Endothelial cell (in vitro differentiated cells): ENCODE measurements at places on chromosomes 3 and 15.

DNA sequence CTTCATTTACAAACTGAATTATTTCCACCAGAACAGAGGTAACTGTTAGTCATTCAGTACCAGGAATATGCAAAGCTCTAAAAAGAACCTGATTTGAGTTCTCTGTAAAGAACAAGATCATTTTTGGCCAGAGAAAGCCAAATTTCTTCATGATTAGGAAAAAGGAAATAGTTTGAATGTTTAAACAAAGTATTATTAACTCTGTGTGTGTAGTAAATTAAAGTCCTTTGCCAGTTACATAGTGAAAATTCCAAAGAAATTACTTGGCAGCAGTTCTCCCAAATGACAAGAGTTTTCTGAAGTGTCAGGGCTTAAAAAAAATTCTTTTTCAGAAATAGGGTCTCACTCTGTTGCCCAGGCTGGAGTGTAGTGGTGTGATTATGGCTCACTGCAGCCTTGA, 24.5 kb downstream of the QTRT2 start:
- no peak for DNase-seq

GRCh38 chr15:70519616-70520015, 243.7 kb downstream of the UACA start:
- DNase-seq, result no peak

DNA sequence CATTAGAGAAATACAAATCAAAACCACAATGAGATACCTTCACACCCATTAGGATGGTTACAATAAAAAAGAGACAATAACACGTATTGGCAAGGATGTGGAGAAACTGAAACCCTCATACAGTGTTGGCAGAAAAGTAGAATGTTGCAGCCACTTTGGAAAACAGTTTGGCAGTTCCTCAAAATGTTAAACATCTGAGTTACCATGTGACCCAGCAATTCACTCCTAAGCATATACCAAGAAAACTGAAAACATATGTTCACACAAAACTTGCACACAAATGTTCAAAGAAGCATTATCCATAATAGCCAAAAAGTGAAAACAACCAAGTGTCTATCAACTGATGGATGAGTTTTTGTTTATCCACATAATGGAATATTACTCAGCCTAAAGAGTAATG, 166.9 kb upstream of the FAM3D start:
- DNase-seq, result no peak

DNA sequence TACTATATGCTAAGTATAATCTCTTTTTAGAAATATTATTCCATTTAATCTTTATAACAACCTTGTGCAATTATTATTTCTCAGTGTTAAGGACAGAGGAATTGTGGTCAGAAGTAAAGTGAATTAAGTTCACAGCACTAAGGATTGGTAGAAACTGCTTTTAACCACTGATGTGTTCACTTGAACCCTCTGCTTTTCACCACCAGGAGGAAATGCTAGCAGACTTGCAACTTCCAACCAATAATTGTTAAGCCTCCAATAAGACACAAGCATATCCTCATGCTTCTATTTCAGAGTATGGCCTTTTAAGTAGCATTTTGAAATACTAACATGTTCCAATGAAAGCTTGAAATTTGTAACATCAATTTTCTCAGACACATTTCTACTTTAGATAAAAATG, 527.4 kb downstream of the SI start:
- DNase-seq, result no peak

DNA sequence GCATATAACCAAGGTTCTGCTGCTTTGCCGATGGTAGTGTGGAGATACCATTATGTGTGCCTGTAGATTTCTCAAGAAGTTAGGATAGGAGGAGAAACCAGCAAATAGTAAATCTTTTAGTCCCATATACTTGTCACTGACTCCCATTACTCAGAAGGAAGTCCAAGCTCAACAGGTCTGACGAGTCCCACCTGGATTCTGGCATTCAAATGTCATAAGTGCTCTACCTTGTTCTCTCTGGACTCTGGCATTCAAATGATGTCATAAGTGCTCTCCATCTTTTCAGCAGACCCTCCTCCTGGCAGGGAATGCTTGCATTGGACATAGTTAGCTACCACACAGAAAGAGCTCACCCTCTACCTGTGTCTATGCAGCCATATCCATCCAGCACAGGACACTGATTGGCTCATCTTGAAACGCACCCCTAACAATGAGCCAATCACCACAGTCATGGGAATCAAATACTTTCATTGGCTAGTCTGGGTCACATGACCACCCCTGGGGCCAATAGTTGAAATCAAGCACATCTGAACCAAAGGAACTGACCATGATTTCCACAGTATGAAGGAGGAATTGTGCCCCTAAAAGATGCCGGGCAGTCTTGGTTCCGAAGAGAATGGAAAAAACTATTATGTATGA, 205.0 kb upstream of the ADAMTS9 start:
- no peak for DNase-seq

- no peak for DNase-seq
These were observed 18.3 kb upstream of the EHD4 start for GRCh38 chr15:41990691-41991090.

DNA sequence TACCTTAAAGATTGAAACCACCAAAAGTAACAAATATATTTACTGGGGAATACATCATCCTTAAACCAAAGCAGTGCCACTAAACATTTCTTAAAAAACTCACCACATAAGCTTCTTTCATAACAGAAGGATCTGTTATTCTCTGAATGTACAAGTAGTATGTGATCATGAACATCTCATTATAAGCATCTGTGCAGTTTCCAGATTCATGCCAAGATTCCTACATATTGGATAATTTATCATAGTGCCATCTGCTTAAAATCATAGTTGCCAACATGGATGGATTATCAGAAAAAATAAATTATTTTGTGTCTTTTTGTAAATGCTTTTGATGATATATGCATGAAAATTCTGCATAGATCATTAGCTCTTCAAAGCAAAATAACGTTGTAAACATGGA, 21.8 kb upstream of the BCHE start:
- DNase-seq, result no peak

DNA sequence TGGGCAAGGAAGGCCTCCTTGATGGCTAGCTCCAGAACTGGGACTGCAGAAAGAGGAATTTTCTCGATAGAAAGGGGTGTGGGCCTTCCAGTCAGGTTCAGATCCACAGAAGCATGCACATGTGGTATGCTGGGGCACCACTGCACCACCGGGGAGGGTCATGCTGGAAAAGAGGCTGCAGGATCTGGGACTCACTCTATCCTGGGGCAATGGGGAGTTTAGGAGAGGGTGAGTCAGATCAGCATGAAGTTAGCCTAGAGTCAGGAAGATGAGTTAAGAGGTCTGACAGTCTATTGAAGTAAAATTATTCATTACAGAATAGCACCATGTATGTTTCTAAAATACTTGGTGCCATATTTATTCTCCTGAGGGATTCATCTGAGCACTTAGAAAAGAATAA, 130.2 kb upstream of the TOPAZ1 start:
- no peak for DNase-seq

DNA sequence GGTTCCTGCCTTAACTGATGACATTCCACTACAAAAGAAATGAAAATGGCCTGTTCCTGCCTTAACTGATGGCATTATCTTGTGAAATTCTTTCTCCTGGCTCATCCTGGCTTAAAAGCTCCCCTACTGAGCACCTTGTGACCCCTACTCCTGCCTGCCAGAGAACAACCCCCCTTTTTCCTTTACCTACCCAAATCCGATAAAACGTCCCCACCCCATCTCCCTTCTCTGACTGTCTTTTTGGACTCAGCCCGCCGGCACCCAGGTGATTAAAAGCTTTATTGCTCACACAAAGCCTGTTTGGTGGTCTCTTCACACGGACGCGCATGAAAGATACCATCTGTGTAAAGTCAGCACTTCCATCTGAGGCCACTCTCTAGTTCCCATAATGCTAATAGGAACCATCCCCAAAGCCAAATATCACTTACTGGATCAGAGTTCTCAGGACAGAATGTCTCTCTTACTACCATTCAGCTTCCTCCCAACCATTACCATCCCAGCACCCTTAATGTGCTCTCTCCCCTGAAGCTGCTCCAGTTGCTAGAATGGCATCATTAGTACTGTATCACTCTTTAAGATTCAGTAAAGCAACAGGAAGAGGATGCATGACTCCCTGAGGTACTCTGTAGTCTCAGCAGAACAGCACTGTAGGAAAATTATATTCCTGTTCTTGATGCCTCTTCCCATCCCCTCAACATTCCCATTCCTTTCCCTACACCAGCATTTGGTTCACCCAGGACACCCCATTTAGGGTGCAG, 2.3 kb upstream of the HRG start:
- no peak for DNase-seq

DNA sequence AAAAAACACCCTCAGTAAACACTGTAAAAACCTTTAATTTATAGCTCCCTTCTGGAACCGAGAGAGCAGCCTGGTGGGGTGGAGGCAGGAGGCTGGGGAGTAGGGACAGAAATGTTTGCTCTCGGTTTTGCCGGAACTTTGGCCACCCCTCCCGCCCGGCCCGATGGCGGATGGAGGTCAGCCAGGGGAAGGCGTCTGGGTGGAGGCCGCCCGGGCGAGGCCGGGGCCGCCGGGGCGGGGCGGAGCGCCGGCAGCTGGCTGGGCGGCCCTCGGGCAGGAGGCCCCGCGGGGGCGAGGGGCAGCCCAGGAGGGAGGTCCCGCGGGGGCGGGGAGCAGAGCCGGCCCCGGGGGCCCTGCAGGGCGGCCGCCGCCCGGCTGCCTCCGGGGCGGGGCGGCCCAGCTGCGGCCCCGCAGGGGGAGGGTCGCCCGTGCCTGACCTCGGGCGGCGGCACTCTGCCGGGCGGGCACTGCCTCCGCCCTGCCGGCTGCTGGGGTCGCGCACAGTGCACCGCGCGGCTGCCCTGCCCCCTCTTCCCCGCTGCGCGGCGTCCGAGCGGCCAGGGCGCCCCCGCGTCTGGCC, 829 bp upstream of the SKIL start:
- DNase-seq, result peak; percentile 89

DNA sequence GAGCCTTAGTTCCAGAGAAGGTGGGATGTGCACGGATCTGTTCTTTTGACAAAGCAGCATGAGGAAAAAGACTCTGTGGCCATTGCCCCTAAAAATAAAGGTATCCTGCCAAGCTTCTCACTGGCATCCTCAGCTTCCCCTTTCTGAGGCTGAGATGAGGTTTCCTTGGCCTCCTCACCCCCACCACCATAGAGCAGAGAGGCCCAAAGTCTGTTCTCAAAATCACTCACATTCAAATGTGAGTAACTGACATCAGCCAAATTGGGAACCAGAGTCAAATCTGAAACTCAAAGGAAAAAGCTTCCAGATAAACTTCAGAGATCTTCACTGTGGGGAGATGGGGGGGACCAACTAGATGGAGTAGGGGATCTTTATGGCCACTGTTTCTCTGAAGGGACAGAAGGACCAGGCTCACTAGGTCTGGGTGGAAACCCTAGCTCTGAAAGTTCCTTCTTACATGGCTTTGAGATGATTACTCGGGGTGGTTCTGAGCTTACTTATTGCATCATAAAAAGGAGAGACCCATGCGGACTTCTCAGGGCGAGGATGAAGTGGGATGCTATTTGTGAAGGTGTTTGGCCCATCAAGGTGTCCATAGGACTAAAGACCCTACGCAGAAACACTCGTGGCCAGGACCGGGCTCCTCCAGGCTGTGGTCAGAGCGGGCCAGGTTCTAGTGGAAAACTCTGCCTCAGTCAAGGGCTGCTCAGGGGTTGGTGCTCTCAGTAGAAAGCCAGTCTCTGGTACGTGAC, 61.5 kb upstream of the MEF2A start:
- no peak for DNase-seq

- no peak for DNase-seq
These were observed 335.5 kb upstream of the CBLB start for GRCh38 chr3:106204160-106204868.

DNA sequence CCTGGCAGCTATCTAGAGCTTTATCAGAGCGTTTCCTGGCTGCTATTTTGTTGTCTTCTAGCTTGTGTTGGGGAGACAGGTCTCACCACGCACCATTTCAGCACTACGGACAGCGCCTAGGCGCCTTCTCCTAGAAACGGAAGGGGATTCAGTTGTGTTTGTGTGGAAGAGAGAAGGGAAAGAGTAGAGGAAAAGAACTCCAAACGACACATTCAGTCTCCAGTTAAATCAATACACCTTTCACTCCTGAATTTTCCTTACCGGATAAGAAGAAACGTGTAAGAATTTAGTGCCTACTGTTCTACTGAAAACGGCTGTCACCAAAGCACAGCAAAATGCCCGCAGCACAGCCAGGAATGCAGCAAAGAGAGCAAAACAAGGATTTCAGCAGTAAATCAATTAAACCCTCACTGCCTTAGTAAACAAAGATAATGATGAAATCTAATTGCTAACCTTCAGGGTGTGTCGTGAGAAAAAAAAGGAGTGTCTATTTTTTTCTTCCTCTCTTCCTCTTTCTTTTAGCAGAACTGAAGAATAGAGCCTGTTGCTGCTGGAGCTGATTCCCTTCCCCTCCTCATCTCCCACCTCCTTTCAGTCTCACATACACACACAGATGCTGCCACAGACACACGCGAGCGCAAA, 412 bp upstream of the CTXN2 start:
- DNase-seq, result peak; percentile 91

- no peak for DNase-seq
These were observed 227.5 kb downstream of the DTWD1 start for GRCh38 chr15:49848282-49848724.

- DNase-seq, result no peak
These were observed 1076.9 kb upstream of the CFAP20DC start for GRCh38 chr3:60126511-60127304.

DNA sequence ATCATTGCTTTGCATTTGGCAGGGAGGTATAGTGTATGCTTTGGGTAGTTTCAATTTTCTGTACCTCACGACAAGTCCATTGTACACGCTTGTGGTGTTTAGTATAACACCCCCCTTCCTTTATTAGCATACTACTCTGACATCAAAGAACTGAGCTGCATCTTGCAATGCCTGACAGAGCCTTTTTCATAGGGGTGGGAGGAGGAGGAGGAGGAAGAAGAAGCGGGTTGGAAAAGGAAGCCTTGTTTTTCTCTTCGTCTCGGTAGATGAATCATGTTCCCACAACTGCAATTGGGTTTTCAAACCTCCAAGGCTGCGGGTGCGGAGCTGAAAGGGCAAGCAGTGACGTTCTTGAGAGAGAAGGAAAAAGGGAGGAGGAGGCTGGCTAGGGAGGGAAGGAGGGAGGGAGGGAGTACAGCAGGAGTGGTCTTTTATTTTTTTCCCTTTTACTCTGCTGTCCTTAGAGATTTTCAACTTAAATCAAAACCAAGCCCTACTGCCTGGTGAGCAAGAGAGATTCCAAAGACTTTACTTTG, 175.7 kb downstream of the KLHL25 start:
- DNase-seq, result no peak
